ENCODE measurements at places on chromosomes 1 and 21. TPM values are rescaled to one million over a fixed set of nuclear protein-coding genes. Genes with fewer than 3 reads are reported as not detected.
A peak's percentile ranks its signal among the peaks of the same experiment; 100 is the strongest.

PRAMEF14 gene
- not detected for total RNA-seq

C4BPA gene
- not detected for total RNA-seq

TMEM82 gene
- not detected for total RNA-seq

DNA sequence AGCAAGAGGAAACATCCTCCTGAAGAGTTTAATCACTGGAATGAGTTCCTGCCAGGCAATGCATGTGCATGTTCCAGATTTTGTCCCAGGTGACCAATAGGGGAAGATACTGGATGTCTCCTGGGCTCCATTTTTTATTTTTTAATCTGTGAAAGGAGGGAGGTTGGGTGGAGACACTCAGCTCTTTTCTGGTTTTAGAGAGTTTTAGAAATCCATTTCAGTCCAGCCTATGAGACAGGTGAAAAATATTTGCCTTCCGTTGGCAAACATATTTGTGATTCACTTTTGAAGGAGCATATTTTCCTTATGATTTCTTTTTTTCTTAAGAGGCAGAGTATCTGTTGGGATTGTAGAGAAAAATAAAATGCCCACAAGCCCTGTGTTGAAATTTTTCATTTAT lies 70.7 kb downstream of the ABCA4 start:
- peaks cover 6% of the 10 kb centered on the region for H3K4me1 ChIP-seq
- no peak overlapping the region for H3K27ac ChIP-seq
- DNase-seq, result no peak
- no peak overlapping the region for H3K4me3 ChIP-seq

- no peak overlapping the region for H3K4me3 ChIP-seq
- DNase-seq, result no peak
- H3K4me1 ChIP-seq, result no peaks in the 10 kb centered on the region
- peaks cover 4% of the 10 kb centered on the region for H3K27me3 ChIP-seq
- H3K27ac ChIP-seq, result no peak overlapping the region
These were observed 10.7 kb upstream of the FCER1A start for GRCh38 chr1:159291424-159291823.

- no peak overlapping the region for H3K4me3 ChIP-seq
- no peaks in the 10 kb centered on the region for H3K36me3 ChIP-seq
- no peak overlapping the region for H3K27ac ChIP-seq
These were observed 57.1 kb upstream of the PLPPR4 start for GRCh38 chr1:99207216-99207615.

- H3K4me3 ChIP-seq, result no peak overlapping the region
- H3K36me3 ChIP-seq, result no peaks in the 10 kb centered on the region
- no peak overlapping the region for H3K27ac ChIP-seq
- DNase-seq, result no peak
- no peaks in the 10 kb centered on the region for H3K4me1 ChIP-seq
These were observed 214.4 kb downstream of the BARHL2 start for GRCh38 chr1:90502696-90503095.

- no peak overlapping the region for H3K27ac ChIP-seq
- no peaks in the 10 kb centered on the region for H3K4me1 ChIP-seq
- H3K36me3 ChIP-seq, result no peaks in the 10 kb centered on the region
- no peak overlapping the region for H3K4me3 ChIP-seq
- DNase-seq, result no peak
- no peaks in the 10 kb centered on the region for H3K27me3 ChIP-seq
These were observed 100.0 kb downstream of the HHAT start for GRCh38 chr1:210428696-210429095.

GRCh38 chr1:185495898-185496297 lies 178.9 kb upstream of the IVNS1ABP start:
- no peak for DNase-seq
- no peaks in the 10 kb centered on the region for H3K36me3 ChIP-seq
- peaks cover 4% of the 10 kb centered on the region for H3K27me3 ChIP-seq
- no peak overlapping the region for H3K27ac ChIP-seq
- peaks cover 13% of the 10 kb centered on the region for H3K4me1 ChIP-seq

GRCh38 chr1:12435639-12436344 lies 182.2 kb downstream of the DHRS3 start:
- DNase-seq, result peak; percentile 62
- H3K4me1 ChIP-seq, result peaks cover 95% of the 10 kb centered on the region
- peaks cover 68% of the 10 kb centered on the region for H3K36me3 ChIP-seq
- peak overlapping the region; percentile 97 for H3K27ac ChIP-seq
- no peaks in the 10 kb centered on the region for H3K27me3 ChIP-seq
- H3K4me3 ChIP-seq, result peak overlapping the region; percentile 51

DNA sequence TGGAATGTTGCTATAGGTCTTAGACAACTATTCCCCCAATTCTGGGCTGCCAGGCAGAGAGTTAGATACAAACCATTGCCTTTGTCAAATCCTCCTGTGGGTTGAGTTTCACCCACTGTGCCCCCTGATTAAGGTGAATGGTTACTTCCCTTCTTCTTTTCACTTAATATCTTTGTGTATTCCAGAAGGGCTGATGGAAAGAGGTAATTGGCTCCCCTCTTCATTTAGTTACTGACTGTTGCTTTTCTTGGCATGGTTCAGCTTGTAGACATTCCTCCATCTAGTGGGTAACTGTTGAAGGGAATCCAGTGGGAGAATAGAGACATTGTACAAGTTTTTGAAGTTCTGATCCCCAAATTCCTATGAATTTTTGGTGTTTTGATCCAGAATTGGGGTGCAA lies 43.8 kb upstream of the MACF1 start:
- no peak overlapping the region for H3K27ac ChIP-seq
- H3K36me3 ChIP-seq, result no peaks in the 10 kb centered on the region
- peaks cover 33% of the 10 kb centered on the region for H3K4me1 ChIP-seq

DNA sequence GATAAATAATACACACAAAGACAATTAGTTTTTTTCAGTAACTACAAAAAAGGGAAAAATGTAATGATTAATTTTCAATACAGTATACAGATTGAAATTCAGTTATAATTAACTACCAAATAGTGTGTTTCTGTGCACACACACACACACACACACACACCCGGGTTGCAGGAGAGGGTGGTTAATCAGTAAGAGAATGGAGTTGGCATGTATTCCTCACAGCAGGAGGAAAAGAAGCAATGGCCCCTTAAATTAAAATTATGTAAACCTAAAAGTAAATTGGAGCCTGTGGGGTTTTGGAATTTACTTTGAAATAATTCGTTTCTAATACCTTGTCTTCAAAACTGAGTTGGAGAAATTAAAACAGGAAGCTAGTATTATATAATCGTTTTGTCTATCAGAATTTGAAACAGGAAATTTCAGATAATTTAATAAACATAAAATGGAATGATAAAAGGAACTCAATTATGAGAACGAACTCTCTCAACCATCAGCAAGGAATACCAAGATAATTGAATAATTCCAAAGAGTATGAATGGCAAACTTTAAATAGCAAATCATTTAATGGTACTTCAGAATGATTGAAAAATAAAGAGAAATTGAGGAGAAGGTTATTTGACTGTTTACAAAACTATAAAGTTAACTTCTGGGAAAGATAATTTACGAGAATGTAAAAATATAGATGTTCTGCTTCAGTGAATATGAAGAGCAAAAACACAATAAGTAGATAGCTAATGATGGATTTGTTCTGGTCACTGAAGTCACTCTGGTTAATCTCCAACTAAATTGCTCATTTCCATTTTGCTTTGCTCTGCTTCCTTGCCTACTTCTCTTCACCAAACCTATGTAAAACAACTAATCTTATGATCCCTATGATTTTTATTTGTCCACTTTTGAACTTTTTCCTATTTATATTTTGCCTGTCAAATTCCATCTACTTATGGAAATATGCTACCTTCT lies 547.9 kb upstream of the ZP4 start:
- no peaks in the 10 kb centered on the region for H3K36me3 ChIP-seq
- no peaks in the 10 kb centered on the region for H3K4me1 ChIP-seq
- DNase-seq, result no peak
- no peak overlapping the region for H3K27ac ChIP-seq
- no peak overlapping the region for H3K4me3 ChIP-seq

DNA sequence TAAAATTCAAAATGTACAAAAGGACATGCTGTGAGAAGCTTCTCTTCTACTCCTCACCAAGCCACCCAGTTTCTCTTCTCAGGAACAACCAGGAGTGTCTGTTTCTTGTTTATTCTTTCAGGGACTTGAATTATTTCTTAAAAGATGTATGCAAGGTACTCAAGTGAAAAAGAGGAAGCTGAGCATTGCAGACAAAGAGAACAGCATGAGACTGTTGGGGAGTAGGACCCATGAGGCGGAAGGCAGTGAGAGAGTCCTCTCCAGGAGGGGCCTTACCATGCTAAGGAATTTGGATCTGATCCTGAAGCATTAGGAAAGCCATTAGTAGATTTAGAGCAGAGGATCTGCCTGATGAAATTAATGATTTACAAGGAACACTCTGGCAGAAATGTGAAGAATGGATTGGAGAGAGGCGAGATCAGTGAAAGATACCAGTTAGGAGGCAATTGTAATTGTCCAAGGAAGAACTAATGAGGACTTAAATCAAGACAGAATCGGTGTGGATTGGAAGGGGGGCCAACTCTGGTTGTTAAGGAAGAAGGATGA lies 14.7 kb upstream of the SSX2IP start:
- no peak for DNase-seq
- H3K36me3 ChIP-seq, result no peaks in the 10 kb centered on the region
- no peak overlapping the region for H3K4me3 ChIP-seq
- H3K4me1 ChIP-seq, result peaks cover 11% of the 10 kb centered on the region
- peaks cover 10% of the 10 kb centered on the region for H3K27me3 ChIP-seq

DNA sequence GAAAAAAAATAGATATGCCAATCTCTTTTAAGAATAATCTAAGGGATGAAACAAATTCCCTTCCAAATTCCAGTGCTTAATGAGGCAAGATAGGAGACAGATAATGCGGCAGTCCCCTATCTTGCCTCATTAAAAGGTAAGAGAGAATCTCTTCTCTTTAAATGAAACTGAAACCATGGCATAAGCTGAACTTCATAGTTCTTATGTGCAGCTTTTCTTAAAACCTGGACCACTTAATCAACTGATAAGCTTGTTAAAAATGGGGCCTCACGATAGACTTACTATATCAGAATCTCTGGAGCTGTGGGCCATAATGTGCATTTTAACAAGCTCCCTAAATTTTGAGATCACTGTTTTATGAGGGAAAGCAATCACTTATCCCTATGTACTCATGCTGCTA lies 79.2 kb downstream of the NIBAN1 start:
- no peaks in the 10 kb centered on the region for H3K27me3 ChIP-seq
- no peak for DNase-seq
- peaks cover 3% of the 10 kb centered on the region for H3K36me3 ChIP-seq
- peaks cover 20% of the 10 kb centered on the region for H3K4me1 ChIP-seq
- H3K4me3 ChIP-seq, result no peak overlapping the region

DNA sequence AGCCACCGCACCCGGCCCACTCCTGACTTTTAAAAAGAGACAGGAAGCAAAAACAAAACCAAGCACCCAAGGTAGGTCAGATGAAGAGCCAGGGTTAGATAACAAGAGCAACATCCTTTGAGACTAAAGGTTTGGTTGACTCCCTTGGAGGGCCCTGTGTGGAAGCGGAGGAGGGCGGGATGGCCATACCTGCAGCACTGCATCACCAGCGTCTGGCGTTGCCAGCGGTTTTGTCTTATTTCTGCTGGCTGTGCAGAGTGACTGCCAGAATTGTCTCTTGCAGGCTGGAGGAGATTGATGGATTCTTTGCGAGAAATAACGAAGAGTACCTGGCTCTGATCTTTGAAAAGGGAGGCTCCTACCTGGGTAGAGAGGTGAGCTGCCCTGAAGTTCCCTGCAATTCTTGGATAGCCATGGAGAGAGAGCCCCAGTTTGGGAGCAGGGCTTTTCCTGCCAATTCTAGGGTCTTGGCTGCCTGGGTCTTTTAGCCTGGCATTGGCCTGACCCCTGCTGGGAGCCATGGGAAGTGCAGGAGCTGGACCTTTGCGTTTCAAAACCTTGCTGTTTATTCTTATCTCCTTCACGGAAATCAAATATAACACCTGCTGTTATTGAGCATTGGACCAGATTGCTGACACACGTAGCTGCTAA lies 24.0 kb downstream of the QSOX1 start:
- no peaks in the 10 kb centered on the region for H3K27me3 ChIP-seq
- no peak overlapping the region for H3K27ac ChIP-seq
- H3K4me1 ChIP-seq, result no peaks in the 10 kb centered on the region
- no peak overlapping the region for H3K4me3 ChIP-seq
- no peaks in the 10 kb centered on the region for H3K36me3 ChIP-seq
- DNase-seq, result peak; percentile 50

GRCh38 chr1:178870221-178870620 lies 656 bp downstream of the ANGPTL1 start:
- peaks cover 2% of the 10 kb centered on the region for H3K36me3 ChIP-seq
- DNase-seq, result no peak
- H3K27ac ChIP-seq, result no peak overlapping the region

DNA sequence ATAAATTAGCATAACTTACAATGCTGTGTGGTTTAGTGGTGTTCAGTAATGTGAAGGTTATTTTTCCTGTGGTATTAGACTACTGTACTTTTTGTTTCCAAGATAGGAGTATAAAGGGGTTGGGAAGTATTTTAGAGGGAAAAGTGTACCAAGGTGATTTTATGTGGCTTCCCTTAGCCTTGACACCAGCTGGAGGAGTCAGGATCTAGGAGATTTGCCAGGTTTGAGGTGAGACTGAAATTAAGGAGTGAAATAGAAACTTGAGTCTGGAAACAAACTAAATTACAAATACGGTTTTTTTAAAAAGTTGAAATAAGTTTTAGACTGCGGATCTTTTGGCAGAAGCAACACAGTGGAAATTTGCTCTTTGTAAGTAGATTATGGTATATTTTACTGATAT lies 32.3 kb downstream of the COG2 start:
- H3K4me1 ChIP-seq, result no peaks in the 10 kb centered on the region
- no peak for DNase-seq
- peaks cover 18% of the 10 kb centered on the region for H3K36me3 ChIP-seq
- no peak overlapping the region for H3K4me3 ChIP-seq
- H3K27me3 ChIP-seq, result no peaks in the 10 kb centered on the region

All from activated naive CD8-positive, alpha-beta T cell treated with anti-CD3 and anti-CD28 coated beads for 36 hours (primary cell).